ENCODE measurements at places on chromosomes 5 and 9. TPM values are rescaled to one million over a fixed set of nuclear protein-coding genes. Genes with fewer than 3 reads are reported as not detected.

- no peak overlapping the region for H3K4me3 ChIP-seq
- no peak overlapping the region for H3K27ac ChIP-seq
- no peaks in the 10 kb centered on the region for H3K36me3 ChIP-seq
- no peaks in the 10 kb centered on the region for H3K4me1 ChIP-seq
- no peak for DNase-seq
Measured at GRCh38 chr5:136108180-136108611, 24.4 kb upstream of the SMAD5 start.

DNA sequence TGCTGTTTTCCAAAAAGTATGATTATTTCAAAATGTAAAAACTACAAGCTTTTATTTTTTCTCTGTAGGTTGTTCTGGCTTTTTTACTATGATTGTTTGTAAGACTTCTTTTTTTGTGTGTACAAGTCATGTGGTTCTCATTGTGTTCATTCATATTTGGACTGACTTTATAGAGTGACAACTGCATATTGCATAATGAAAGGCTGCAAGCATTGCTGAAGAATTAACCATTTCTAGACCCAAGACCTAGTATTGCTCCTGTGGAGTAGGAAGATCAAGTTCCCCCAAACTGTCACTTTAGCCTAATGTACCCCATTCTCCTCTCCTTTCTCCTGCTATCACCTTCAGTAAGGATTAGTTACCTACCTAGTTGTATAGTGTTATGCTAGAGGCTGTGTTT lies 10.0 kb downstream of the MAP1B start:
- H3K4me1 ChIP-seq = no peaks in the 10 kb centered on the region
- no peak overlapping the region for H3K27ac ChIP-seq
- no peak for DNase-seq
- no peaks in the 10 kb centered on the region for H3K27me3 ChIP-seq
- H3K36me3 ChIP-seq = no peaks in the 10 kb centered on the region
- no peak overlapping the region for H3K4me3 ChIP-seq

DNA sequence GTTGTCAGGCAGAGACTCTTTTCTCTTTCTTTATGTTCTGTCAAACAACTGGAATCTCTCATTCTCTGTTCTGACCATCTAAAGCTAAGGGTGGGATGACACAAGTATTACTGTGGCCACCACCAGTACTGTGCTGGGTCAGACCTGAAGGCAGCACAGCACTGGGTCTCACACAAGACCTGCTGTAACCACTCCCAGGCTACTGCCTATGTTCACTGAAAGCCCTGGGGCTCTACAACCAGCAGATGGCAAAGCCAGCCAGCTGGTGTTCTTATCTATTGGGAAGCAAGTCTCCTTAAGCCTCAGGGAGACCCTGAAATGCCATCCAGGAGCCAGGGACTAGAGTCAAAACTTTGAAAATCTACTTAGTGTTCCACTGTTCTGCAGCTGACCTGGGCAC lies 189.5 kb downstream of the SLCO4C1 start:
- no peaks in the 10 kb centered on the region for H3K4me1 ChIP-seq
- no peak overlapping the region for H3K4me3 ChIP-seq
- no peak overlapping the region for H3K27ac ChIP-seq
- DNase-seq = no peak
- H3K36me3 ChIP-seq = no peaks in the 10 kb centered on the region
- H3K27me3 ChIP-seq = no peaks in the 10 kb centered on the region

DNA sequence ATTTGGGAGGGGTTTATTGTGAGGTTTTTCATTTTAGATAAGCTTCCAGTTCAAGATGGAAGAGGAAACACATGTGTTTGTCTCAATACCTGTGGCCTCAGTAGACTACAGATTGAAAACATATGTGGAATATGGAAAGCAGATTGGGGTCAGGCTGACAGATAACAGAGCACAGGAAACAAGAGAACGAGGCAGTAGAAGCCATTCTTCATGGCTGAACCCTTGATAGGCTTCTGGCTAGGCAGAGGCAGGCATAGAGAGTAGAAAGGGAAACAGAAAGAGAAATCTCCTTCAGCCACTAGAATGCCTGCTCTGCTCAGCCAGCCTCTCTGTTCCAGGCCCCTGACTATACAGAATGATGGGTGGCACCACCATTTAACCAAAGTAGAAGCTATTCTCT lies 152.5 kb downstream of the MUSK start:
- DNase-seq = no peak
- no peak overlapping the region for H3K27ac ChIP-seq
- H3K27me3 ChIP-seq = no peaks in the 10 kb centered on the region
- no peak overlapping the region for H3K4me3 ChIP-seq

DNA sequence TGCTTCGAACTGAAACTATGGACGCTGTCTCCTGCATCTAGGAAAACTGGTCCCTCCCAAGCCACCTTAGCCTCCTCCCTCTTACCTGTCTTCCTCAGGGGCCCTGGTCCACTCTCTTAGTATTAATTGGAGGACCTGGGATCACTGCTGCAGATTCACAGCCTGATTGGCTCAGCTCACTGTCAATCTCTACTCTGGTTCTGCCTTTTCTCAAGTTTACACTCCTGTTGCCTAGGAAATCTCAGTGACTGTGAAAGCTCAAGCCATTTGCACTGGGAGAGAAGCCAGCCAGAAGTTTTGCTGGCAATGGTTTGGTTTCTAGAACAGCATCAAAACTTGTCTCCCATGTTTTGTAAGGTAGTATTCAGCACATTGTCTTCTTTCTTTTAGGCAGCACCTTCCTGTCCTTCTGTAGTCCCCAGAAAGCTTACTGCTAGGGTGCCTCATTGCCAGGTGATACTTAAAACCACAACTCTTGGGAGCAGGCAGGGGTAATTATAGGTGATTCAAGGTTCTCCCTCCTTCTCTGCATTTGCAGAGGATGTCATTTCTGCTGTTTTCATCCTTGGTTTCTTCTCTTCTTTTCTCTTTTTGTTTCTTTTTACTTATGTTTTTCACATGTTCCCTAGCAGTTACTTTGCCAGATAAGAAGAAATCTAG lies at the start of gene CAPSL:
CAPSL (minus strand) TSS at position 55 of the 660 bp plus-strand sequence. CDS start 17,502 bp downstream, outside the sequence.
- H3K4me1 ChIP-seq = peaks cover 3% of the 10 kb centered on the region
- no peaks in the 10 kb centered on the region for H3K27me3 ChIP-seq
- no peak within 1 kb of the TSS for H3K4me3 ChIP-seq
- peak; percentile 41 for DNase-seq

The CCIN gene
- total RNA-seq = 1.5 TPM

The ADAMTS19 gene
- 0.26 TPM for total RNA-seq

All from left lung (tissue), 14 donors.